MV-4-11 (cell line): ENCODE measurements at places on chromosomes 2 and 18.

- DNase-seq = peak; percentile 66
These were observed 53.1 kb downstream of the PRELID3A start for GRCh38 chr18:12460874-12461273.

DNA sequence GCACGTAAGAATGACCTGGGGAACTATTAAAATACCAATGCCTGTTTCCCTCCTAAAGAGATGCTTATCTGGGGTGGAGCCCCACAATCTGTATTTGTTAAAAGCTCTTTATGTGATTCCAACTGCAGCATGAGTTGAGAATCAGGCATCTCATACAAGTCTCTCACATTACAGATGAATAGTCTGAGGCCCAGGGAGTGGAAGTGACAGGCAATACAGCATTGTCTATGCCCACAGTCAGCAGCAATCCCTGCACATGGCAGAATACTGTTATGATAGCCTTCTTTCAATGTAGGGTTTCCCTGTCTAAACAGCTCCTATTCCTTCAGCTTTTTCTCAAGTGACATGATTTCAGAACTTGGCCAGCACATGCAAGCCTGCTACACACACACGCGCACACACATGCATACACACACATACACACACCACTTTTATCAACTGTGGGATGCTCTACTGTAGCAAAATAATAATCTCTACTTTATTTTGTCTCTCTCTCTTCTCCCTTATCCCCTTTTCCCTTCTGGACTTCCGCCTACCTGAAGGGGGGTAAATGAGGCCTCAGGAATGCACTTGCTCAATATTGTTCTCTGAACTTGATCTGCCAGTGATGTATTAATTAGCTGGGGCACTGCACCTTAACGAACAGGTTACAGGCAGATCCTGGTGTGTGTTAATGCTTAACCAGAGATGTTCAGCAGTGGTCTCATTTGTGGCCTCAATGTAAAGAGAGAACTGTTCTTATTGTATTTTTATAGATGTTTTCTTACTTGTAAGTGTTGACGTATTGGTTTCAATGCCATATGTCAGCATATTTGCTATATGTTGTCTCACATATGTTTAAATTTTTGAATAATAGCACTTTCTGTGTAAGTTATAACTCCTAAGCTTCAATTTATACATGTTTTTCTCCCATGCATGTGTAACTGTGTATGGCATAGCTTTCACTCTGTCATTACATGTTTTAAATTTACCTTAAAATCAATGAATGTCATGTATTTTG is 116.0 kb downstream of the SETBP1 start:
- DNase-seq = no peak

- DNase-seq = no peak
These were observed 406.9 kb downstream of the LNPK start for GRCh38 chr2:175595139-175595538.

DNA sequence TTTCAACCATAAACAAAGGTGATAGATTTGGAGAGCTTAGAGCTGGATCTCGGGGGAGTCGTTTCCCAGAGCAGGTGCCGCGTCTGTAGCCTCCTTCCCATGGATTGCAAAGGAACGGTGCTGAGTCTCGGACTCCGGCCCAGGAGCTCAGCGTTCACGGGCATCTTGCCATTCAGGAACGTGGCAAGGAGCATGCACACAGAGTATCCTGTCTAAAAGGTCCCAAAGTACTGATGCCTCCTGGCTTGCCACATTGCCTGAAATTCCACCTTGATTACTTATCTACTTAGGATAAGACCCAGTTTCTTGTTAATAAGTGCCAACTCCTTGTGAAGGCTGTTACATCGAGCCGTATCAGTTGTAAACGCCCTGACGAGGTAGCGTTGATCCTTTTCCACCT is 197.8 kb upstream of the MYT1L start:
- no peak for DNase-seq

DNA sequence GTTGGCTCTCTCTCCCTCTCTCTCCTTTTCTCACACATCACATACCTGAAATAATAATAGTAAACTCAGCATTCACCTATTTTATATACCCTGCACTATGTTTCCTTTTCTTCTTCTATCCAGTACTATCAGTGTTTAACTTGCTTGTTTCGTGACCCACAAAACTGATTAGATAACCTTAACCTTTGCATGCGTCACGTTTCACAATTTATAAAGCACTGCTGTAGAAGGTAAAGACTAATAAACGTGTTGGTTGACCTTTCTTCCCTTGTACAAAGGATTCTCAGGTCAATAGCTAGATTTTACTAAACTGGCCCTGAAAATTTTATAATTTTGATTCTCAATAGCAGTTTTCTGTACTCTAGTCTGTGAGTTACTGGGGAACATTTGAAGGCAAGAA is 791.7 kb downstream of the DPP10 start:
- DNase-seq = no peak
